ENCODE measurements at places on chromosomes 1 and 21.

GRCh38 chr1:183770816-183771128, 34.1 kb upstream of the RGL1 start:
- DNase-seq, result no peak

GRCh38 chr1:182889997-182890396, 50.9 kb downstream of the DHX9 start:
- peak; percentile 43 for DNase-seq

DNA sequence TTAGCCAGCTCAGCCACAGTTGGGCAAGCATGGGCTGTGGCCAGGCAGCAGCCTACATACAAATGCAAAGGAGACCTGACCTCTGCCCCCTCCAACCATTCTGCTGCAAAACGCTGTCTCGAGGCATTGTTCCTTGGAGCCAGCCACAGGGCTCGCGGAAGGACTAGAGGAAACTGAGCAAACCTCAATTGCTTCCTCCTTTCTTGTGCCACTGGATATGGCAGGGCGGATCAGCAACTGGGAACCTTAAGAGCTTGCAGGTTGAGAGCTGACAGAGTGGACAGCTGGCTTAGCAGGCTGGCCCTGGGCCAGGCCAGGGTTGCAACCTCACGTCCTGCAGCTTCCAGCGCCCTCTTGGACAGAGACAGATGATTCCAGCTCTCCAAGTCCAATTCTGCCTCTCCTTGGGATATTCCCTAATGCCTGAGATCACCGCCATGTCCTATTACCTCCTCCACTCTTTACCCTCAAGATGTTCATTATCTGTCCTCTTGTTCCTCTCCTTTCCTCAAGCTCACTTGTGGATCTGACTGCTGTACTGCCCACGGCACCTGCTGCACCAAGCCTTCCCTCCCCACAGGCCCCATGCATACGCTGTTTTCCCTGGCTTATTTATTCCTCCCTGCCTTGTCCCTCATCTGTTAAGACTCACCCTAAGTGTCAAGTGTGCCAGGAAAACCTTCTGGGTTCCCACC, 67.5 kb downstream of the SDC3 start:
- DNase-seq, result no peak

DNA sequence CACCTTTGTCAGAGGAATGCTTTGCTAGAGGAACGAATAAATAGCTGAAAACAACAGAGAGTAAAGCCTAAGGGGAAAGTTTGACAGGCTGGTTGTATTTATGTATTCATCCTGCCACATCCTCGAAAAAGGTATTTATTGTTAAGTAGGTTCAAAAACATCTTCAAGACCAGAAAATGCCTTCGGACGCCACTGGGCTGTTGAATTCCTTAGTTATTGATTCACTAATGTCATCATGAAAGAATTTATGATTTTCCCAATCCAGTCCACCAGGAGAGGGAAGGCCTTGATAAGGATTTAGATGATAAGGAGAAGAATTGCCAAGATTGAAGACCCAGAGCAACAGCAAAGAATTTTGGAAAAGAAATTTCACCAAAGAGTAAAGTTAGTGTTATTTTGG, 35.2 kb upstream of the MAB21L3 start:
- DNase-seq, result no peak

DNA sequence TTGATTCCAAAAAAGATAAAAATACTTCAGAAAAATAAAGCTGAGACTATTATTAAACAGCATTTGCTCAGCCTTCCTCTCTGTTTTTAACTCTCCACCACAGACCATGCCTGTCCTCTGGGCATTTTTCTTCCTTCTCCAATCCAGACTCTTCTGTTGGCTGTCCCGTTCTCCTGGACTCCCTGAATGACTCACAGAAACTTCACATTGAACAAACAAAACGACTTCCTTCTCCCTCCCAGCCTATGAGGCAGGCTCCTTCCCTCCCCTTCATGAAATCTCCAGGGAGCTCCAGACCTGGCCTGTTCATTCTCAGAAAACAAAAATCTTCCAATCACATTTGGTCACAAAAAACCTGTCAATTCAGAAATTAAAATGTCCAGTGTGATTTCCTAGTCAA, 421.3 kb downstream of the NPHP4 start:
- DNase-seq, result no peak

GRCh38 chr1:210750468-210750867, 383.5 kb downstream of the KCNH1 start:
- DNase-seq, result no peak

DNA sequence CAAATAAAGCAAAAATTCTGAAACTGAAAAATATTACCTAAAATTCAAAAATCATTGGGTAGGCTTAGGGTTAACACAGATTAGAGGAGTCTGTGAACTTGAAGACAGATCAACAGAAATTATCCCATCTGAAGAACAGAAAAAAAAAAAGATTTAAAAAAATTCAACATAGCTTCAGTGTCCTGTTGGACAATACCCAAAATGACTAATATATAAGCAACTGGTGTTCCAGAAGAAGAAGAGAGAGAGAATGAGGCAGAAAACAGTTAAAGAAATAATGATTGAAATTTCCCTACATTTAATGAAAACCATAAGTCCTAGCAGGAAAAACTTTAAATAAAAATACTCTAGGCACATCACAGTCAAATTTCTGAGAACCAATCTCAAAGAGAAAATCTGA, 31.5 kb downstream of the TMCO1 start:
- DNase-seq, result no peak

DNA sequence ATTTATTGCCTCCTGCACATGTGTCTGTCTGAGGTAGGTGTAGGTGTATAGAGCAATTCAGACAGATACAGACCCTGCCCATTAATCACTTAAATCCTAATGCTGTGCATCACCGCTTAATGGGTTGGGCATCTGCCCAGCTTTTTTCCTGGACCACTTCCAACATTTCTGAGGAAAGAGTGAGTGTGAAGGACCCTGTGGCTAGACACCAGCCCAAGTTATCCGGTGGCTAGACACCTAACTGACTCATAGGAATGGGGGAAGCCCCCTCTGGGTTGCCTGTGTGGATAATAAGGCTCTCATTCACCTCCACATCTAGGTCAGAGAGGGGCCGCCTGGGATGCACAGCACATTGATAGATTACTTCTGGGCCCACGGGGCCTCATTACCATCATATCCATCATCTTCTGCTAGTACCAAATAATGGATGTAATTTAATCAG, 121.1 kb upstream of the RAVER2 start:
- DNase-seq, result peak; percentile 28

GRCh38 chr1:174114106-174114505, 45.2 kb upstream of the RABGAP1L start:
- DNase-seq, result no peak

DNA sequence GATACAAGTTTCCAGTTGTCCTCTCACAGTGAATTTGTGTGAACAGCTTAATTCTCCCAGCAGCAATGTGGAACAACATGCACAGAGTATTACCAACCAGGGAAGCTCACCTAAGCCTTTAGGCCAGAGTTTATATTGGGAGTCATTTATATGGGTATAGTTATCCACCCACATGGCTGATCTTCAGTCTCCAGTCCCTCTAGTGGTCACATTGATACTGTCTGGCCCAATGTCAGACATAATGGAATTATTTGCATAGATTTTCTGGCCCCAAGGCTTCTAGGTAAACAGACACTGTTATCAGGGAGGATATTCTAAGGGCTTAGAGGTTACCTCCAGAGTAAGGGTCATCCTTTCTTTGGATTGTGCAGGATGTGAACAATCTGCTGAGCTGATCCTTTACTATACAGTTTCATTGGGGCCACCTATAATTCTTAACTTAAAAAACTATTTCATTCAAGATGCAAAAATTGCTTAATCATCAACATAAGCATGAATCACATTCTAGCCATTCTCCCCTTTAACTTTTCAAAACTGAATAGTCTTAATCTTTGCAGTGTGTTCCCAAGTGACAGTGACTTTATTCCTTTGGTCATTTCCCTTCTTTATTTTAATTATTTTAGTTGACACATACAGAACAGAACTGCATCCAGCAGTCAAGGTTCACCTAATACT, 210.9 kb downstream of the LTN1 start:
- DNase-seq, result no peak

GRCh38 chr1:116825207-116825719, 71.0 kb downstream of the CD2 start:
- peak; percentile 38 for DNase-seq

DNA sequence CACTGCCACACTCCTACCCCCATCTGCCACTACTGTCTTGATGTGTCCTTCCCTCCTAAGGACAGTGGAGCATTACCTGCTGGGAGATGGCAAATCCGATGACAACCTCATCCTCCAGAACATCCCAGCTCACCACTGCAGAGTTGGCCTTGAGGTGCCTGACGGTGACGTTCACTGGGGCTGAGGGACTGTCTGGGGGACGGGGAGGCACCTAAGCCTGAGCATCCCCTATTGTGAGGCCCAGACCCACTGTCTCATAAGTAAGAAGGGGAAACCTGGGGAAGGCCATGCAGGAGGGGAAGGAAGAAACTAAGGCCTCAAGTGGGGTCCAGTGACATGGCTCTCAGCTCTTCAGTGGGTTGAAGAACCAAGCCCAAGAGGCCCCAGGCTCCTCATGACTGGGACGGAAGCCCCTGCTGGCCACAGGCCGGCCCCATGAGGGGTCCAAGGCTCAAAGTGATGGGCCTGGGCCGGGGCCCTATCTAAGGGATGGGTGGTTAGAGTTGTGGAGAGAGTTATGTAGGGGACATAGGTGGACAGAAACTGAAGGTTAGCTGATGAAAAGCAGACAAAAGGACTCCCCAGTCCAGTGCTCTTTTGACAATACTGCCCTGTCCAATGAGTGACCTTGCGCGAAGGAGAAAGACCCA, 1.8 kb downstream of the FNDC5 start:
- DNase-seq, result no peak

DNA sequence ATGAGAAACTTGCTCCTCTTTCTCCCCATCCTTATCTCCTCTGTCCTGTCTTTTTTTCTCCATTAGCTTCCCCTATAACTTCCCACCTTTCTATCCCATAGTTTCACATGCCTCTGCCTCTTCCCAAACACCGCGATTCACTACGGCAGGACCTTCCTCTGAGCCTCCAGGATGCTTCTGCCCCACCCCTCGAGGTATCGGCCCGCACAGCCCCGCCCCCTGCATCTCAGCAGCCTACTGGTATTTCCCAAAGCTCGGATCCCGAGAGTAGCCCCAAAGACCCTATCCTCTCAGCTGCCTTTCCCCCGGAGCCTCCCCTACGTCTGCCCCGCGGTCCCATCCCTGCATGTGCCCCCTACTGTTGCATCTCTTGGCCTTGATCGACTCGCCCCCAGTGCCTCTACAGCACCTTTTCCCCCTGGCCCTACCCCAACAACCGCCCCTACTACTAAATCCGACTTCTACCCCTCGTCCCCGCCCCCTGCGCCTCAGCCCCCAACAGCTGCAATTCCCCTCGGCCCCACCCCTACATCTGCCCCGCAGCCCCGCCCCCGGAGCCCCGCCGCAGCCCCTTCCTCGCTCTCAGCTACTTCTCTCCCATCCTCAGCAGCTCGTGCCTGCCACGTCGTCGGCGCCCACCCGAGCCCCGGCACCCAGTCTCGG, 512 bp downstream of the PIAS3 start:
- DNase-seq, result peak; percentile 66

- DNase-seq, result no peak
Measured at GRCh38 chr1:223421676-223422075, 28.5 kb downstream of the CCDC185 start.

DNA sequence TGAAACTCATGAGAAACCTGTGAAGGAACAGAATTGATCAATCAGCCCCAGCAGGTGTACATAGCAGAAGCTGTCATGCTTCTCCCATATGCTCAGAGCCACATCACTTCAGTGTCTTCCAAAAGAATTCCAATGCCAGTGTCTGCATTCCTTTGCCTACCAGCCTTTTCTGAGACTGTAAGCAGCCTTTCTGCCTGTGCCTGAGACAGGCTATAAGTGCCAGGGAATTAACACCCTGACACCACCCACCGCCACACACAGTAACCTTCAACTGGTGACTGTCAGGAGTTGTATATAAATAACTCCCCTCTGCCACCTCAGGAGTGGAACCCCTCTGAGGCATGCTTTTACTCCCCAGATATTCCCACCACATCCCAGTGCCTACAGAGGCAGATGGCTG, 38.1 kb upstream of the SLAMF9 start:
- DNase-seq, result no peak

DNA sequence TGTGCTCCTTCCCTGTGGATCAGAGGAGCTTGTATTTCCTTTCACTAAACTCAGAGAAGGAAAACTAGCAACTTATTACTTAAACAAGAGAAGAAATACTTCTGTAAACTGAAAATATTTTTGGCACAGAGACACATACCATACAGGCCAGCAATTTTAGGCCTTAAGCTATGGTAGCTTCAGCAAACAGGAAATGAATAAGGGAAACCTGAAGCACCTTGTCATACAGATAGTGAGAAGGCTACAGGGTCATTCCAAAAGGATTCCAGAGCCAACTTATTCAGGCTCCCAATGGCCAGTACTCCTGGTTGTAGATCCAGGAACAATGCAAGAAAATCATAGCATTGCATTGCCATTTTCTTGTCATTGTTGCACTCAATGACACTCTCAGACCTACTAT, 9.1 kb upstream of the KYAT3 start:
- no peak for DNase-seq

- peak; percentile 59 for DNase-seq
Measured at GRCh38 chr1:210726621-210727020, 397.9 kb downstream of the HHAT start.

DNA sequence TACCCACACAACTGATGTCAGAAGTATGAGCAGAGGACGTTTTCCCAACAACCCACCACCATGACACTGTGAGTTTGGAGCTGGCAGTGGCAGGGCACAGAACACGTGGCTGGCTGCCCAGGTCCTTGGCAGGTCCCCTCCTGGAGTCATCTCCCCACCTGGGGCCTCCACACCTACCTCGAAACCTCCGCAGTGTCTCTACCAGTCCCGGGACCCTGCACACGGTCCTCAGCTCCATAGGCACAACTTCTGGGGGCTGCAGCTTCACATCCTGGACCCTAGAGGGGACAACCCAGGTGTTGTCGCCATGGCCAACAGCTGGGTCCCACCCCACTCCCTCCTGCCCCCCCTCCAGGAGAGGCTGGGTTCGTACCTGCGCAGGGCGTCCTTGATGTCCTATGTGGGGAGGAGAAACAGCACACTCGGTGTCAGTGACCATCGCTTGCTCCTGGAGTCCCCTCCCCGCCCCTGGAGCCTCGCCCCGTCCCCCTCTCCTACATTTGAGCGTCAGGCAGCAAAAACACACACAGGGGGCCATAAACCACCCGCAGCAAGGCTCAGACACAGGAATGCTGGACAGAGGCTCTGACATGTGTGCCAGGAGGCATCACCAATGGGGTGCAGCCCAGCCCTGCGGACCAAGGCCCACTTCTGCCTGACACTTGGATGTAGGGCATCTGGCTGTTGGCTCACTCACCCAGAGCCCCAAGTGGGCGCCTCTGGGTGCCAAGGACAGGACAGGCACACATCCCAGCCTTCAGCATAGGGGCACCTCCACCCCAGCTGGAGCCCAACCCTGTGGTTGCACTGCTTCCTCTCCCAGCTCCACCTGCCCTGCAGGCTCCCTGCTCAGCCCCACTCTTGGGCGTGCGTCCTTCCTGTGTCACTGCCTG, 9.6 kb downstream of the TRIM11 start:
- no peak for DNase-seq

GRCh38 chr1:209844695-209845407, 17.1 kb downstream of the UTP25 start:
- no peak for DNase-seq

- no peak for DNase-seq
Measured at GRCh38 chr1:54940042-54940441, 40.4 kb upstream of the TMEM61 start.

GRCh38 chr1:208950206-208950605, 633.3 kb upstream of the CAMK1G start:
- no peak for DNase-seq

- no peak for DNase-seq
Measured at GRCh38 chr1:115325874-115326273, 12.2 kb downstream of the NGF start.
